Tongue (tissue), 3 donors: ENCODE measurements at places on chromosomes 16 and 17. TPM values are rescaled to one million over a fixed set of nuclear protein-coding genes. Genes with fewer than 3 reads are reported as not detected.

- no peak for DNase-seq
These were observed 404.8 kb downstream of the CDH13 start for GRCh38 chr16:83031524-83031923.

GRCh38 chr17:79754370-79754769, 23.6 kb upstream of the CBX2 start:
- no peak for DNase-seq

GRCh38 chr16:10098991-10099390, 83.2 kb downstream of the GRIN2A start:
- DNase-seq: no peak

DNA sequence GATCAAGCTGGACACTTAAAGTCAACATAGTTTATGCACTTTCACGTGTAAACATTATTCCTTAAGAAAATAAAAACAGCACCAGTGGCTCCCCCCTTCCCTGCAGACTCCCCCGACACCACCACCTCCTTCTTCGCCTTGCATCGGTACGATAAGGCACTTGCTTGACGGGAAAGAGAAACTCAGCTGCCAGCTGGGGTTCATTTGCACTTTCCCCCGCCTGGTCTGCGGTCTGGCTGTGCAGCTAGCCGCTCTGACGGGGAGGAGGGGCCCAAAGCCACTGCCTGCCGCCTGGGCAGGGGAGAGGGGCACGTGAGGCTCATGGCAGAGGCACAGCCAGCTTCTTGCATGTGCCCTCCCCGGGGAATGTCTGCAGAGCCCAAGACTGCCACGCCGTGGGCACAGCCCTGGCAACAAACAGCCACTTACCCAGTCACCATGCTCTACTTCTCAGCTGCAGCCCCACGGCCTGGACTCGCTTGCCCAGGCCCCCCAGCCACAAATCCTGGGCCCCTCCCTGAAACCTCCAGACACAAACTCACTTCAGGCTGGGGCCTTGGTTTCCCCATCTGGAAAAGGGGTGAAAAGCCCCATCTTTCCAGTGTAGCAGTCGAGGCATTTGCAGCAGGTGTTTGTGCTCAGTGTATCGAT, 16.5 kb upstream of the PRM1 start:
- DNase-seq: peak; percentile 84

Gene TOP3A
- 30.2 TPM for total RNA-seq
